ENCODE measurements at places on chromosomes 1 and 21.

GRCh38 chr1:182735343-182735742 is 51.0 kb upstream of the RGS8 start:
- DNase-seq: no peak

DNA sequence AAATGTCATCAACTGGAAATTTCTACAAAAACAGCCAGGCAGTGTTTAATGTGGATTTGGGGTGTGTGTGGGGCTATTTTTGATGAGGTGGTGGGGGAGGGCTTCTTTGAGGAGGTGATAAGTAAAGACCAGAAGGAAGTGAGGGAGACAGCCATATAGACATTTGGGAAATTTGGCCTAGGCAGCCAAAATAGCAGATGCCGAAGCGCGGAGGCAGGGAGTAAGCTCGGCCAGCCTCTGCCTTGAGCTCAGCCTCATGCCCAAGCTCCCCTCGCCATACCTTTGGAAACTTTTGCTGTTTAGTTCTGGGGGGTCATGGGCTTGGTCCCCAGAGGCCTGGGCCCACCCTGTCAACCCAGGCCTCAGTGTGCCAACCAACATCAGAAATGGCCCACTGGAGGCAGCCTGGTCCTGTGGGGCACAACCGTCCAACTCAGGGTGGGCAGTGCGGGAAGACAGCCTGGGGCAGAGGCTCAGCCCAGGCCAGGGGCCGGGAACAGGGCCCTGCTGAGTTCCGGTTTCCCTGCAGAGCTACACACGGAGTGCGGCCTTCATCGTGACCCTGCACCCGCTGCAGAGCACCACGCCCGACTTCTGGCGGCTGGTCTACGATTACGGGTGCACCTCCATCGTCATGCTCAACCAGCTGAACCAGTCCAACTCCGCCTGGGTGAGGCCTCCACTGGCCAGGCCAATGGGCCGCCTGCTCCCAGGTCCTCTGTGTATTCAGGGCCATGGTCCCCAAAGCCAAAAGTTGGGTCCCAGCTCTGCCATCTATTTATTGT is 84.0 kb downstream of the PTPRU start:
- DNase-seq: no peak

DNA sequence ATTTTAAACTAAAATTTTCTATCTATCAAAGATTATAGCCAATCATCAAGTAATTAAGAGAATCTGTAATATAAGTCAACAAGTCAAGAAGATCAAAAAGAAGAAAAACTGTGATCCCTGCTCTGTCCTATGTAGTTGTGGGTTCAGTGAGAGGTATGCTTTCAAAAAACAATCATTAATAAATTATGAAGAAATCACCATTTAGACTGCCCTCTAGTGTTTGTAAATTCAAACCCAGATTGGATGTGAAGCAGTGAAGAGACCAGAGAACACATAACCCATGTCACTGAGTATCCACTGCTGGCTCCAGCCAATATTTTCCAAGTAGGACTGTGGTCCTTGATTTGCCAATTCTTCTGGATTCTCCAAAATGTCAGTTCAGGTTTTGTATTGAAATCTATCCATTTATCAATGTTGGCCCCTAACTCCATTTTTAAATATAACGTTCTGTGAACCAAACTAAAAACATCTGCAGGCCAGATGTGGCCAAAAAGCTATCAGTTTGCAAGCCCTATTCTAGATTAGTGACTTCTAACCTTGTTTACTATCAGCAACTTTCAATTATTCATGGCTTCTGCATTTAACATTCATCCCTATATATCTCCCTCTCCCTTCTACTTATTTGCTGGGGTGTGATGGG is 467.5 kb upstream of the CXADR start:
- DNase-seq: no peak

- DNase-seq: no peak
These were observed 432.0 kb upstream of the BEND5 start for GRCh38 chr1:49208712-49209111.

DNA sequence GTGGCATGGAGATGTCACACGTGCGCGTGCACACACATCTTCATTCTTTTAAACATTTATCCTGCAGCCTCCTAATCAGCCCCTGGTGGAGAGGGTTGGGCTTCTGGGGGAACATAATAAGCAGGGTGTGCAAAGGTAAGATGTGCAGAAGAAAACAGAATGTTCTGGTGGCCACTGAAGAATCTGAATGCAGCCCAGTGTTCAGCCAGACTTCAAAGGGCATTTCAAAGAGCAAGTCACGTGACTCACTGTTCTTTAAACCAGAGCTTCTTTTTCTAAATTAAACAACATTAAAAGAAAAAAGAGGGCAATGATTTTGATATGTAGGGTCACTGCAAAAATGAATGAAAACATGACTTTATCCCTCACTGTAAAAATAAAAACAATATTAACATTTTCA is 89.8 kb downstream of the ABCA4 start:
- no peak for DNase-seq

GRCh38 chr1:22831729-22832413 is 121.2 kb downstream of the EPHB2 start:
- DNase-seq: no peak

DNA sequence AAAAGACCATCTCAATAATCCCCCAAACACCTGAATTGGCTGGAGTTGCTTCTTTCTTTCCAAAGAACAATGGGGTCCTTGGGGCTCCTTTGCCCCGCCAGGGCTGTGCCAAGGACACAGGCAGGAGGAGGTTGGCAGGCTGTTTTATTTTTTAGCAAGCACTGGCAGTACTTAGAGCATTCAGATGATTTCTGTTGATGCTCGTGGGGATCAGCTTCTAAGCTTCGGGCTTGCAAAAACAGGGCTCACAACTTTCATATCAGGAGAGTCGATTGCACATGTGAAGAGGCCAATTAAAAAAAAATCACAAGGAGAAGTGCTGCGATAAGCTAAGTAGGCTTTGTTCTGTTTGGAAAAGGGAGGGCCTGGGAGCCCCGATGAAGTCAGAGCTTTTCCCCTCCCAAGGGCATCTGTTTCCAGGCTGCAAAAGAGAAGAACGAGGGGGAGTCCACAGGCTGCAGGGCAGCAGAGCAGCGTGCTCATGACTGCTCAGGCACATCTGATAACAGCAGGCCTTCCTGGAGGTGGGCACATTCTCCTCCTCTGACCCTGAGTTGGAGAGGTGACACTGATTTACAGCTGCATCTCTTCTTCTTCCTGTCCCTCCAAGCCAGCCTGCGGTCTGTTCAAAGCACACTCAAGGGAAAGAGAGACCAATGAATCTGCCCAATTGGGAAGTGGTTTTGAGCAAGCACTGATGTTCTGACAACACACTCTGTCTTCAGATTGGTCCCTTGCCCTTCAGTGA is 27.3 kb upstream of the BCAR3 start:
- DNase-seq: peak; percentile 12

DNA sequence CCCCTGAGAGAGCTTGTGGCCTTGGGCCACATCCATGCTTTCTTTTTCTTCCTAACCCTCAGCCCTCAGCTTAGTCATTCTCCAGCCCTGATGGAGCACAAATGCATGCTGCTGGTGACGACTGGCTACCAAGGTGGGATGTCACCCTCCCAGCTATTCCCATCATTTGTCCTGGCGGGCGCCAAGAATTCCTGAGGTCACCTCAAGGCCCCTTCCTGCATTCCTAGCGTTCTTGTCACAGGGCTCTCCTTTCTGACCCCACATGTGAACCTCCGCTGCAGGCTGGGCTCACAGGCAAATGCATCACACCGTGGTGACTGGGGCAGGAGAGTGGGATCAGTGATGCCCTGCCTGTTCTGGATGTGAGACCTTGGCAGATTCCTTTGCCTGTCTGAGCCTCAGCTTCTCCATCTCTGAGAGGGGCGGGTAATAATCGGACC is 53.4 kb upstream of the IFFO2 start:
- DNase-seq: no peak

DNA sequence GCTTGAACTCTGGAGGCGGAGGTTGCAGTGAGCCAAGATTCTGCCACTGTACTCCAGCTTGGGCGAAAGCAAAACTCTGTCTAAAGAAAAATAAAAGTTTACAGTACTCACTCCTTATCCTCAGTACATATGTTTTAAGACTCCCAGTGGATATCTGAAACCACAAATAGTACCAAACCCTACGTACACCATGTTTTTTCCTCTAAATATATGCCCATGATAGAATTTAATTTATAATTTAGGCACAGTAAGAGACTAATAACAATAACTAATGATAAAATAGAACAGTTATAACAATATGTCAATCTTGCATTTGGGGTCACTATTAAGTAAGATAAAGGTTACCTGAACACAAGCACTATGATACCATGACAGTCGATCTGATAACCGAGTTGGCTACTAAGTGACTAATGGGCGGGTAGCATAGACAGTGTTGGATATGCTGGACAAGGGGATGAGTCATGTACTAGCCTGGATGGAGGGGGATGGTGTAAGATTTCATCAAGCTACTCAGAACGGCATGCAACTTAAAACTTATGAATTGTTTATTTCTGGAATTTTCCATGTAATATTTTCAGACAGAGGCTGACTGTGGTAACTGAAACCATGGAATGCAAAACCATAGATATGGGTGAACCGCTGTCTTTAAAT is 43.7 kb downstream of the ST7L start:
- no peak for DNase-seq

GRCh38 chr1:26094076-26094669 is 17.5 kb upstream of the PDIK1L start:
- DNase-seq: no peak

- DNase-seq: no peak
These were observed 397.7 kb downstream of the RWDD3 start for GRCh38 chr1:95631695-95632094.
